ENCODE measurements at places on chromosomes 7 and 10.

DNA sequence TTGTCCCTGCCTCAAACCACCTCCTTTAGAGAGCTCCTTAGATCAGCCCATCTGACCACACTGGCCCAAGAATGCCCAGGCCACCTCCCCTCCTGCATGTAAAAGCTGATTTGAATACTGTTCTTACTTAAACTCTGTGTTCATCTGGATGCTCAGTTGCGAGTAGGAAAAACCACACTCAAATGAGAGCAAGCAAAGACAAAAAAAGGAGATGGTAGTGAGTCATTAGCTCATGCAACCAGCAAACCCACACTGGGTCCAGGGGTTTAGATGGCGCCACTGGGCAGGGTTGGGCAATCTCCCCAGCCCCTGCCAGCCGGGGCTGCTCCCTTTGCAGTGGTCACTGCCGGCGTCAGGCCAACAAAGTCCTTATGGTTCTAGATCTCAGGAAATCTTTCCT, 32.7 kb downstream of the TSPAN15 start:
- DNase-seq: no peak

GRCh38 chr7:44881610-44882009, 3.7 kb downstream of the PURB start:
- DNase-seq: no peak

GRCh38 chr7:112288301-112288700, 81.8 kb downstream of the ZNF277 start:
- no peak for DNase-seq

GRCh38 chr10:103859161-103860086, 4.0 kb upstream of the SH3PXD2A start:
- no peak for DNase-seq

GRCh38 chr10:3140280-3140679, 32.3 kb downstream of the PITRM1 start:
- DNase-seq: no peak

Data from esophagus squamous epithelium (tissue), 5 donors.